CD4-positive, CD25-positive, alpha-beta regulatory T cell (primary cell): ENCODE measurements at places on chromosomes 2 and 18.
A peak's percentile ranks its signal among the peaks of the same experiment; 100 is the strongest.

- no peak for DNase-seq
These were observed 79.9 kb downstream of the SEPTIN10 start for GRCh38 chr2:109533823-109534222.

- no peak for DNase-seq
These were observed 160.5 kb downstream of the AKAIN1 start for GRCh38 chr18:5036523-5036922.

DNA sequence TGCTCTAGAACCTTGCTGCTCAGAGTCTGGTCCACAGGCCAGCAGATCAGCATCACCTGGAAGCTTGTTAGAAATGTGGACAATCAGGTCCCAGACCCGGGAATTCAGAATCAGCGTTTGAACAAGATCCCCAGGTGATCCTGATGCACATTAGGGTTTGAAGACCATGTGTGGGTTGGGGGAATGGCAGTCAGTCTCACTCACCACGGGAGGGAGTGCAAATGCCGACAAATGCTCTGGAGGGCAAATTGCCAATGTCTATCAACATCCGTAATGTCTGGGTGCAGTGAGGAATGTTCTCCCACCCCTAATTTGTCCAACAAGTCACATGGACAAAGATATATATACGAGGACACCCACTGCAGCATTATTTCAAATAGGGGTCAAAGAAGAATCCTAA, 34.5 kb downstream of the INPP5D start:
- DNase-seq, result no peak

- peak; percentile 39 for DNase-seq
These were observed 23.9 kb upstream of the GPR155 start for GRCh38 chr2:174510583-174511189.

GRCh38 chr18:39801848-39802247, 2153.2 kb upstream of the PIK3C3 start:
- no peak for DNase-seq

- DNase-seq, result no peak
These were observed 1.9 kb downstream of the CABLES1 start for GRCh38 chr18:23137097-23137635.

DNA sequence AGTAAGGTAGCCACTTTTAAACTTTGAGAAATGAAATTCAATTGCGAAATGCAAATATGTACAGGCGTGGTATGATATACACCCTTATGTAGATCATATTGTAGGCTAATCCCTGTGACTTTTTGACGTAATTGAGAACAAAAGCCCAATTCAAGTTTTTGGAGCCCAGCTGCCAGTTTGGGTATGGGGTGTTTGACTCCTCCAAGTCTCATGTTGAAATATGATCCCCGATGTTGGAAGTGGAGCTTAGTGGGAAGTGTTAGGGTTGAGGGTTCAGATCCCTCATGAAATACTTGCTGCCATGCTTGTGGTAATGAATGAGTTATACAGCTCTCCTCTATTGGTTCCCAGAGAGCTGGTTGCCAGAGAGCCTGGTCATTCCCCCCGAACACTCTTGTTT, 1666.8 kb downstream of the SUCLG1 start:
- no peak for DNase-seq
